ENCODE measurements at places on chromosomes 3 and 15.

- DNase-seq = no peak
These were observed 37.0 kb downstream of the DAPK2 start for GRCh38 chr15:64009241-64009640.

DNA sequence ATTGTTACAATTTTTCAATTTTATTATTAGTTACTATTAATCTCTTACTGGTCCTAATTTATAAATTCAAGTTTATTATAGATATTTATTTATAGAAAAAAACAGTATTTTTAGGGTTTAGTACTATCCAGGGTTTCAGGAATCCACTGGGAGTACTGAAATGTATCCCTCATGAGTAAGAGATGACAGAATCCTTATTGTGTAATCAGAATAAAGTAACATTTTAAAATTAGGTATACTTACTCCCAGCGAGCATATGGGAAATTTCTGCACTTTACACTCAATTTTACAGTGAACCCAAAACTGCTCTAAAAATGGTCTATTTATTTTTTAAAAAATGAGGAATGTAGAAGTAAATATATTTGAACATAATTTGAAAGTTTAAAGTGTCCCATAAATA lies 202.7 kb downstream of the CGGBP1 start:
- DNase-seq = no peak

DNA sequence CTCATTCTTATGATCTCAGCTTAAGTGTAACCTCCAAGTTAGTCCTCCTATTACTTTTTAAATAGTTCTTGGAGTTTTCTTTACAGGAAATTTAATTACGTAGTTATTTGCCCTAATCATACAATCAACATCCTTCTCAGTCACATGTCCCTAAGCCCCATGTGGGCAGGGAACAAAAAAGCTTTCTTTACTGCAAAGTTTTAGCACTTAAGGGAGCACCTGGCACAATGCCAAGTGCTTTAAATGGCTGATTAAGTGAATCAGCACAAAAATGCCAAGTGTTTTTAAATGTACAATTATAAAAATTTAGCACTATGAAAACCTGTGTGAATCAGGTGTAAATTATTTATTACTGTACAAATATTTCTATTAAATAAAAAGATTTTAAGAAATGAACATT lies 445.3 kb downstream of the C3orf38 start:
- no peak for DNase-seq

GRCh38 chr3:41933154-41933676 lies 28.7 kb downstream of the ULK4 start:
- DNase-seq = no peak

- no peak for DNase-seq
These were observed 175.5 kb downstream of the CFAP20DC start for GRCh38 chr3:58874248-58874741.

- no peak for DNase-seq
These were observed 12.7 kb downstream of the SHOX2 start for GRCh38 chr3:158093526-158093925.

DNA sequence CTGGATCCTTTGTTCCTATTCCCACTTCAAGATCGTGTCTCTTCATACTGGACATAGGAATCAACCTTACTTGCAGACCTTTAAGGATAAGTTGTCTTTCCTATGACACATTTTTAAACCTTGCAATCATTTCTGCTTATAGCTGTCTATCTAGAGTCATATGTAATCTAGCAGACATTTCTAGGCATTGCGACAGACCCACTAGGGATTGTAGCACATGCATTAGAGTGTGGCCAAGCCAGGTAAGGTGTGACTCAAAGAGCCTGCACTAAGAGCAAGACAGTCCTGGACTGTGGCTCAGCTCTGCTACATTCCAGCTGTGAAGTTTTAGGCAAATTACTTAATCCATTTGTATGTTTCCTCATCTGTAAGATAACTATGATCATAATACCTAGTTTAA lies 38.8 kb upstream of the BFSP2 start:
- DNase-seq = no peak

DNA sequence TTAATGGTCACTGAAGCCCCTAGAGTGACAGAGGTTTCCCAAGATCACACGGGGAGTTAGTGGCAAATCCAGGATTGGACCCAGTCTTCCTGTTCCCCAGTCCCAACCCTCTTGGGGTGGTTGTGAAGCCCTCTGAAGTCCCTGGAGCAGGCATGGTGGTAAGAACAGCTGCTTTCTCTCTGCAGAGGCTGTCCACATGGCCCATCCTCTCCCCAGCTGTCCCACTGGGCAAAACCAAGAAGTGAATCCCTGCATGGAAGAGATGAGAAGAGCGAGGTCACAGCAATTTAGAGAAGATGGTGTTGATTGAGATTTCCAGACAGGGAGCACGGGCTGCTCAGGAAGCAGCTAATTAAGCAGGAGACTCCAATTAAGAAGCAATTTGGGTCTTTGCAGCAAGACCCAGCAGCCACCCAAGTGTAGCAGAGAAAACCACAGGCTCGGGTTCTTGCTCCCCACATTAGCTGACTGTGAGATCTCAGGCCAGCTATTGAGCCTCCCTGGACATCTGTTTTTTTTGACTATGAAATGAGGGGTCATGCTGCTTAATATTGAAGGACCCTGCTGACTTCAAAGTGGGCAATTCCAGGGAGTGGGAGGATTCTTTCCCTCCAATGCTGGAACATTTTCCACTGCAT lies 14.8 kb upstream of the HDAC11 start:
- DNase-seq = no peak
